Liver (tissue), 10 donors: ENCODE measurements at places on chromosomes 1 and 21.

DNA sequence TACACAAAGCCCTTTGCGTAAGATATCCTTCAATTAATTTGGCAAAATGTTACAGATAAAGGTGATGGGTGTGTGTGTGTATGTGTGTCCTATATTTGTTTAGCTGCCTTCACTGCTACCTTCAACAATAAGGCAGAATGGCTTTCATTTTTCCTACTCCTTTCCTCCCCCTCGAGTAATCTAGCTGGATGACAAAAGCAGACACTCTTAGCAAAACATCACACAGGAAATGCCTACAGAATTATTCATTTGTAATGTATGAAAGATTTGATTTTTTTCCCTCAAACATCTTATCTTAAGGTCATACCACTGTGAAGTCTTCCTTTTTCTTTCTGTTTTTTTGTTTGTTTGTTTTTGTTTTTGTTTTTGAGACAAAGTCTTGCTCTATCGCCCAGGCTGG lies 10.6 kb downstream of the PTPN22 start:
- no peak for DNase-seq

GRCh38 chr1:5883129-5884048 lies 108.8 kb downstream of the NPHP4 start:
- no peak for DNase-seq

DNA sequence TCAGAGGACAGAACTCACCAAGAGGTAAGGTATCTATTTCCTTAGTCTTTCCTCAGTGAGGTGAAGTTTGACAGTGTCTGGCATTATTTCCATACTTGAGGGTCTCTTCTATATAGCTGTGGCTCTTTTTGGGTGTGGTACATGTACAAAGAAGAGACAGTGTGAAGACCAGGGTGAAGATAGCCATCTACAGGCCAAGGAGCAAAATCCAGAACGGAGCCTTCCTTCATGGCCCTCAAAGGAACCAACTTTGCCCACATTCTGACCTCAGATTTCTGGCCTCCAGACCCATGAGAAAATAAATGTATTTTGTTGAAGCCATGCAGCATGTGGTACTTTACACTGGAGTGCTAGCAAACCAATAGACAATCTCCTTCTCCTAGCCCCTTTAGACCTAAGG lies 858.5 kb upstream of the B3GALT2 start:
- DNase-seq, result no peak

DNA sequence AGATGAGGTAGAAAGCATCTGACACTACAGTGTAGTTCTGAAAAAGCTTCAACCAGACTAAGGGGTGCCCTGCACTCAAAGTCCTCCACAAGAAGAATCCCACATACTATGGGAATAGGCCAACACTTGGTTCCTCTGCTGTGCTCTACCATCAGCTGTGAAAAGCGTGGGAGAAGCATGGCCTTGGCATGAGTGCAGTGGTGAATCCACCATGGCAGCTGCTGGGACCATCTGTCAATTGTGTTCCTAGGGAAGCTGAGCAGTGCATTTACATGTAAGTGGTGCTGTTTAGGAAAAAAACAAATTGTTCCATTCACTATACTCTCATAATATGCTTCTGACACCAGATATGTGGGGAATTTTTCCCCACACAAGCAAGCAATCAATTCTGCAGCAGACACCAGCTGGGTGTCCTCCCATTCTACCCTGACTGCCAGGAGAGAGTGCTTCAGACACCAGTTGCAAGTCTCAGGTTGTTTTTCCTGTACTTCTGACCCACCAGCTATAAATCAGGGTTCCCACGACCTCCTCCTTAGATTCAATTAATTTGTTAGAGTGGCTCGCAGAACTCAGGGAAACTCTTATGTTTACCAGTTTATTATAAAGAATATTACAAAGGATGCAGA lies 230.8 kb upstream of the CHRM3 start:
- DNase-seq, result no peak

- DNase-seq, result no peak
These were observed 159.7 kb downstream of the DISP1 start for GRCh38 chr1:222974496-222974895.

DNA sequence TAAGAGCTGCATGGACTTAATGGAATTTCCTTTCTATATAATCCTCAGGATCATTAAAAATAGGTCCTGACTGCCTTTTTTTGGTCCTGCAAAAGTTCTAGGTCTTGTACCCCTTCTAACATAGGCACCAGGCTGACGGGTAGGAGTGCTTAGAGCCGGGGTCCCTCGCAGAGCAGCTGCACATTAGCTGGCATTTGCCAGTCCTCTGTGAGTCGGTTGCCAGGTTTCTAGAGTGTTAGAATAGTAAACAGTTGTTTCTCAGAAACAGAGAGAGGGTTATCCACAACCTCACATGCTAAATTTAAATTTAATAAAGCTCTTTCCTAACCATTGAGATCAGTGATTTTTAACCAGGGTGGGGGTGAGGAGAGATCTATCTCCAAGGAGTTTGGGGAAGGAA lies 35.4 kb upstream of the HEATR1 start:
- no peak for DNase-seq

DNA sequence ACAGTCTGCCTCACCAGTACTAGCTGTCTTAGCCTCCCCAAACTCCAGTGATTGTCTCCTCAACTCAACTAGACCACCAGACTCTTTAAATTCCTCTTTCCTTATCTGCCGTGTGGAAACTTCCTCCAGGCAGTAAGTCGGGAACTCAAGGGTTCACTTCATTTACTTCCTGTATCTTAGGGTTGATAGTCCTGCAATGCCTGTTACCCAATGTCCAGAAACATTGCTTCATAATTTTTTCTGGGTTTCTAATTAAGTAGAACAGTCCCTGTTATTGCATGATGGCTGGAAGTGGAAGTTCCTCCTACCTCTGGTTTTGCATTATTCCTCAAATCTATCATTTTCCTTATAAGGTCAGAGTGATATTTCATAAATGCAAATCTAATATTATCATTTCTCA lies 60.8 kb upstream of the RNF11 start:
- DNase-seq, result no peak

GRCh38 chr1:116983678-116984077 lies 17.9 kb upstream of the CD101 start:
- DNase-seq, result no peak

DNA sequence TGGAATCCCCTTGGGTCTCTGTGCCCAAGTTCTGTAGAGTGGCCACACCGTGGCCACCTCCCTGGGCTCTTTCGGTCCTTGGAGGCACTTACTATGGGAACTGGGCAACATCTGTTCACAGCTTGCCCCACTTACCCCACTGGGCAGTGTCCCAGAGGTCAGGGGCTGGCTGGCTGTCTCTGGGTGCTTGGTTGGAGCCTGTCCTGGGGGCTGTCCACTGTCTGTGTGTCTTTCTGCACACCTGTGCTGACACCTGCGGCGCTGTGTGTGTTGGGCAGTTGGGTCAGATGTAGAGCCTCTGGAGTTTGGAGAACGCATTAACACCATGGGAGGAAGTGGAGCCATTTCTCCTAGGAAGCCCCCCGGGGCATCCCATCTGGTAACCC lies 1.3 kb upstream of the TMEM54 start:
- no peak for DNase-seq

GRCh38 chr1:30366911-30367310 lies 356.5 kb downstream of the MATN1 start:
- no peak for DNase-seq

GRCh38 chr1:206058927-206059292 lies 5.9 kb downstream of the RHEX start:
- no peak for DNase-seq

- DNase-seq, result peak; percentile 43
These were observed 1.7 kb downstream of the BTG2 start for GRCh38 chr1:203306965-203307541.

DNA sequence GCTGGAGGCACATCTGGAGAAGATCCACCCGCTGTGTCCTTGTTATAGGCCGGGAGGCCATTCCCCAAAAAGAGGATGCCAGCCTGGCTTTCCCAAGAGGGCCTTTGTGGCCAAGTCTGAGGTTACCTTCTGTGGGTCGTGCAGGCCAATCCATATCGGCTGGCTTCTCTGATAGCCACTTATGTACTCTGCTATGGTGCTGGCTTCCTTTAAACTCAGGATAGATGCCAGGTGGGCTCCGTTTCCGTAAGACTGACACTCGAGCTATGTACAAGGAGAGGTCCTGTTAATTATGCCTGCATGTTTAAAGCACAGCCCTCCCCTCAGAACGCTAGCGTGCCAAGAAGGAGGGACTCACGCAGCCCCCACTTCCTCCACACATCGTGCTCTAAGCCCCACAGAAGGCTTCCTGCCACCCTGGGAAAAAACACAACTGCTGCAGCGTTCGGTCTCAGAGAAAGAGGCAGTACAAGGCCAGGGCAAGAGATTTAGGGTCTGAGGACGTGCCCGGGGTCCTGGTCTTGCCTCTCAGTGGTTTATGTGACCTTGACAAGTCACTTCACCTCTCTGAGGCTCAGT lies 11.6 kb downstream of the REG4 start:
- DNase-seq, result no peak

GRCh38 chr1:212595787-212596714 lies 12.5 kb upstream of the ATF3 start:
- no peak for DNase-seq

GRCh38 chr21:35578831-35579471 lies 481.4 kb downstream of the SETD4 start:
- DNase-seq, result no peak

DNA sequence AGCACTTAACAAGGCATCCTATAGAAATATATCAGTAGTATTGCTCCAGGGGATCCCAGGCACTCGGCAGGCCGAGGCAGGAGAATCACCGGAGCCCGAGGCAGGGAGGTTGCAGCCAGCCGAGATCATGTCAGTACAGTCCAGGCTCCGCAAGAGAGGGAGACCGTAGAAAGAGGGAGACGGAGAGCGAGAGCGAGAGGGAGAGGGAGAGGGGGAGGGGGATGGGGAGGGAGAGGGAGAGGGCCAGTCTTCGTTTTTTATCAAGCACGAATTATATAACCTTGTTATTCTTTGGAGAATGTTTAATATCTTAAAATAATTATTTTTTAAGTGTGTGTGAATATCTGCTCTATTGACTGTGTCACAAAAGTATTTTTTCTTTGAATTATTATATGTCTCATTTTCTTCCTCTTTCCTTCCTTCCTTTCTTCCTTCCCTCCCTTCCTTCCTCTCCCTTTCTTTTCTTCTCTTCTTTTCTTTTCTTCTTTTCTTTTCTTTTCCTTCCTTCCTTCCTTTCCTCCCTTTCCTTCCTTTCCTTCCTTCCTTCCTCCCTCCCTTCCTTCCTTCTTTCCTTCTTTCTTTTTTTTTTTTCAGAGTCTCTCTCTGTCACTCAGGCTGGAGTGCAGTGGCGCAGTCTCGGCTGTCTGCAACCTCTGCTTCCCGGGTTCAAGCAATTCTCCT lies 233.7 kb downstream of the SRGAP2C start:
- DNase-seq, result no peak

DNA sequence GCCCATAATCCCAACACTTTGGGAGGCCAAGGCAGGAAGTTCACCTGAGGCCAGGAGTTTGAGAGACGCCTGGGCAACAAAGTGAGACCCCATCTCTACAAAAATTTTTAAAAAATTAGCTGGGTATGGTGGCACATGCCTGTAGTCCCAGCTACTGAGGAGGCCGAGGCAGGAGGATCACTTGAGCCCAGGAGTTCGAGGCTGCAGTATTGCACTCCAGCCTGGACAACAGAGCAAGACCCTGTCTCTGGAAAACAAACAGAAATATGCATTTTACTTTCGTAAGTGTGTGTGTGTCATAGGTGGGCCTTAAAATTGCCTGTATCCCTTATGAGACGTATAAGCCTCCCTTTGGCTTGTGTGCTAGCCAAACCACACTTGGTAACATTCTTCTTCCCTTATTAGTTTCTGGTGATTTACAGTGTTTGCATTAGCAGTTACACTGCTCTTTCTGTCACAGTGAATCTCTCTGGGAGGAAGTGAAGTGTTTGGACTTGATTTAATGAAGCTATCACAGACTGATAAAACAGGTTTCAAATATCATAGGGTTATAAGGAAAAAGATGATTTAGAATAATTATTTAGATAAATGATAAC lies 48.9 kb upstream of the KIF26B start:
- no peak for DNase-seq

- no peak for DNase-seq
These were observed 15.7 kb upstream of the RCAN1 start for GRCh38 chr21:34630536-34631143.

GRCh38 chr1:231376101-231376500 lies 38.0 kb downstream of the SPRTN start:
- DNase-seq, result no peak

GRCh38 chr1:51287966-51288365 lies 42.4 kb downstream of the TTC39A start:
- DNase-seq, result no peak

- no peak for DNase-seq
These were observed 1.0 kb downstream of the CDKN2C start for GRCh38 chr1:50970931-50971582.

DNA sequence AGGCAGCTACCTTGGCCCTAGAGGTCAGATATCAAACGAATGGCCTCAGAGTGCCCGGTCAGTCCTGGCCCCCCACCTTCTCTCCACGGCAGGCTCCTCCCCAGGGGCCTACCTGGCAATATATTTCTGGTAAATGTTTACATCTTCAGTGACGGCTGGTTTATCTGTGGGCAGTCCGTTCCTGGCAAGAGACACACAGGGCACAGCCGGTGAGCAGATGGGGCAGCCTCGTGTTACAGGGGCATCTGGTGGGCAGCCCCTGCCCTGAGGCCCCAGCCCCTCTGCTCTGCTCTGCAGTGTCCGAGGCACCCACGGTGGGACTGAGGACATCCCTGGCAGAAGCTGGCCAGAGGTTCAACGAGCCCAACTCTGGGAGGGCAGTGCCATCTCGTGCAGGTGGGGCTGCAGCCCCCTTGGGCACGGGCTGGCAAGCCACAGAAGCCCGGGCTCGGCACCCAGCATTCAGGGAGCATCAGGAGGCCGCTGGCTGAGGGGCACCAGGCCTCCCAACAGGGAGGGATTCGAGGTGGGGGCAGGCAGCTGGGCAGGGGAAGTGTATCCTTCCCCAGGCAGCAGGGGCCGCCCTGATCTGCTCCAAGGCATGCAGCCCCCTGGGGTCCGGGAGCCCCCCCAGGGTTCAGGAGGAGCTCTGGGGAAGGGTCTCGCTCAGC lies 137.9 kb downstream of the CASZ1 start:
- no peak for DNase-seq

DNA sequence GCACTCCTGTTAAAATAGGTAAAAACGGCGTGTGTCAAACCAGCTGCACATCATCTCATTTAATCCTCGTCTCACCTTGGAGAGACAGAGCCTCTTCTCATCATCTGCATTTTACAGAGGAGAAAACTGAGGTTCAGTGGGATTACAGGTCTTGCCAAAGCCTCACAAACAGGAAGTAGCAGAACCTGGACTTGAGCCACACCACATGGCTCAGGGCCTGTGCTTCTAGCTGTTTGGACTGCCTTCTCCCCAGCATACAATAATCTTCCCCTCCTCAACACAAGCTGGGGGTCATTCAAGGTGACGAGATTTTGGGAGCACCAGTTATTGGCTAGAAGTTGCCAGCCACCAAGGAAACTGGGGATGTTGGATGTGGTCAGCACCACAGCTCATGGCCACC lies 167.9 kb upstream of the ZC3H12A start:
- DNase-seq, result no peak
